ENCODE measurements at places on chromosomes 12 and 14.

DNA sequence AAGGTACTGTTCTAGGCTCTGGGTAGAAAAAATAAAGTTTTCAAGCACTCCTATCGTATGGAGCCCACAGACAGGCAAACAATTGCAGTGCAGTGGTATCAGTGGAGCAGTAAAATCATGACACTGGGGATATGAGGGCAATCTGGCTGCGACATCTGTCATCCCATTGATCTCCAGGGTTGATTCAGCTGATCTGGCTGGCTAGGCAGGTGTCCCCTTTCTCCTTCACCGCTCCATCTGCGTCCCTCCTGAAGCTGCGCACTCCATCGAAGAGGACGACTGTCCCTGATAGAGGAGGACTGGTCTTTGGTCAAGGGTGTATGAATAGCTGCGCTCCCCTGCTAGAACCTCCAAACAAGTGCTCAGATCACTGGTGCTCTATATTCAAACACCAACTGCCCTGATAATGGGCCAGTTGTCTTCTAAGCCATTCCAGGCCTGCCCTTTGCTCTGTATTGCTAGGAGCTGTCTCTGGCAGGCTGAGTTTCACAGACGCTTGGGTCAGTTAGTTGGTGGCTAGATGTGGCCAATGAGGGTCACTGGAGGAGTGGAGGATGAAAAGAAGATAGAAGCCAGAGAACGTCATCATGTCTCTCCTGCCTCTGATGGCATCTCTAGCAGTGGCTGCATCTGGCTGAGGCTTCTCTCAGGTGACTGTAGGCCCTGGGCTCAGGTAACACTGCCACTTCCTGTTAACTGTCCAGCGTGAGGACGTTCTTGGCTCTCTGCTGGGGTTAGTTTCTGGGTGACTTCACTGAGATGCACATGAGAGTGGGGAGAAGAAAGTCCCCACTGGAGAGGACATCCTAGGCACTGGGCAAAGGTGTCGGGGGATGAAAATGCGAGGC is 205.0 kb upstream of the FOXN3 start:
- no peak for DNase-seq

DNA sequence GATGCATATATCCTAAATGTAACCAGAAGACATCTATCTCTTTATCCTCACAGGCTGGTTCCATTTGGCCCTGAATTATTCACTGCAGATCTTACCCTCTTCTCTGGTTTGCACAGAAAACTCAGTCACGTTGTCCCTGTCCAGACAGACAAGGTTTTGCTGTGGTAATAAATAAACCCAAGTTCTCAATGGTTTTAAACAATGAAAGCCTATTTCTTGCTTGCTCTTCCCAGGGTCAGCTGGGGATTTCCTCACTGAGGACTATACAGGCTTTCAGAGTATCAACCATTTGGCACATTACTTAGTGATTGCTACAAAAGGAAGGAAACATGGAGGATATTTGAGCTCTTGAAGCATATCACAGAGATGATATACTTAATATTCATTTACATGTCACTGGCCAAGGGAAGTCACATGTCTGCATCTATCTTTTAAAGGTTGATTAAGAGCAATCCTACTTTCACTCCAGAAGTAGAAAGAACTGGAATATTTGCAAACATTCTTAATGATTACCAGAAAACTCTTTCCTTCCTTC is 24.4 kb upstream of the E2F7 start:
- no peak for DNase-seq

DNA sequence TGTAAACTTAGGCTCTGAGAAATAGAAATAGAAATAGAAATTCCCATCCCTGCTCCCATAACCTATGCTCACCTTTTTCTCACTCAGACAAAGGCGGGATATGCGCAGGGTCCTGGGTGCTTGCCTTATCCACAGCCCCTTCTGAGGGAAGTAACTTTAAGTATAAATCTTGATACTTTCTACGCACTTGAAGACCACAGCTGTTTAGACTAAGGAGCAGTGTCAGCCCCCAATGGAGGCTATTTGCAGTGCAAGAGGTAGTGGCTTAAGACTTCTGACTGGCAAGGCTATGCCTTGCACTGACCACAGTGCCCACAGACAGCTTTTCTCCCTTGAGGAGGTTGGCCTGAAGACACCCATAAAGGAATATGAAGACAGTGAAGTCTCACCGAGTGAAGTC is 35.2 kb downstream of the ASCL1 start:
- DNase-seq = no peak

DNA sequence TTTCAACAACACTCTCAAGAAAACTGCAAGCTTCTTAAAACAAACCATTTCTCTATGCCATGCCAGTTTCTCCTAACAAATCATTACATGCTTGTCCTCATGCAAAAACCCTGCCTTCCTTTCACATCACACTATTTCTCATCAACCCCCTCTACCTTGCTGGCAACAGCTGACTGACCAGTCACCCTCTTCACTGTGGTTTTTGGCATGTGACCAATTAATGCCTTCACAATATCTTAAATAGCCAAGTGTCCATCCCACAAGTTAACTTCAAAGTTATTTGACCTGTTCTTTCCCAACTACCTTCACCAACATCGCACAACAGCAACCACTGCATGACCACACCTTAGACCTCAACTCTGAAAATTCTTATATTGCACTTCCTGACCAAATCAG is 159.6 kb downstream of the CEP128 start:
- no peak for DNase-seq

DNA sequence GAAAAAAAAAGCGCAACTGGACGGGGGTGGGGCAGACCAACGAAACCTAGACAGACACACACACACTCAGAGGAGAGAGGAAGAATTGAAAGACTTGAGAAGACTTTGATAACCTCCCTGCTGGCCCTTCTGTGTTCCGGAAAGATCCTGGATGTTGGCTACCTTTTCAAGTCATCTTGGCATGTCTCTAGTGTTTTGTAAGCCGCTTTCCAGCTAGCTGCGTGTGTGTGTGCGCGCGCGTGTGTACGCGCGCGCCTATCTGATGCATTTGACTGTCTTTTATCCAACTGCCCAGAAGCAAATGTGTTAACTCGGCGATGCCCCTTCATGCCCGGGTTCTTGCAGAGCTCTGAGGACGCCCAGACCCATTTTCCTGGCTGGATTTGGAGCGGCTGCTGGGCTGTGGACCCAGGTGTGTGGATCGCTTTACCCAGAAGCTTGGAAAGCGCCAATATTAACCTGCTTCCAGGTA is 664 bp downstream of the LRFN5 start:
- no peak for DNase-seq
